ENCODE measurements at places on chromosomes 12 and 14.

DNA sequence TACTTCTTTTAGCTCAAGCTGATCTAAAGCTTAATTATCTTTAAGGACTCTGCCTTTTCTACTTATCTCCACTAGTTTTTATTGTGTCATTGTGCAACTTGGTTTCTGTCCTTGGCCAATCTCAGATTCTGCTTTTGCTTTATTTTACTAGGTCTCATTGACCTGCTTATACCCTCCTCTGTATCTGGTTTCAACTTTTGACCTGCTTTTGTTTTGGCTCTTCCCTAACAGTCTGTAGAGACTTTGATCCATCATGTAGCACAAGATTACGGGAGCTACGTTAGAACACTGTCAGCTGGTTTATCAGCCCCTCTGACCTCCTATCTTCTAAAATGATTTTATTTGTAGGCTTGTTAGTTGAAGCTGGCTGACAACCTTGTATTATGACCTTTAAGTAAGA, 43.6 kb downstream of the ZCRB1 start:
- DNase-seq = no peak

- DNase-seq = no peak
Measured at GRCh38 chr12:130665753-130666152, 50.3 kb downstream of the RIMBP2 start.

DNA sequence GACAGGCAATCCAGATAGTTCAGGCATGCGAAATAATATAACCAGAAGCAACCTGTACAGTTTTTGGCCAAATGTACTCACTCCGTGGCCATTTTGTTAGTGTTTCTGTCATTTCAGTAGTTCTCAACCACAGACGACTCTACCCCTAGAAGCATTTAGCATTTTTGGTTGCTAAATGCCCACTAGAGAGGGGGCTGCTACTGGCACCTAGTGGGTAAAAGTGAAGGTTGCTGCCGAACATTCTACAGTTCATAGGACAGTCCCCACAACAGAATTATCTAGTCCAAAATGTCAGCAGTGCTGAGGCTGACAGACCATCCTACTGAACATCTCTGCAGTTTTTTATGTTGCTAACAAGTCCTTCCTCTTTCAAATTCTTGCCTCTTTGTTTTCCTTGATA, 107.4 kb downstream of the TSHR start:
- DNase-seq = no peak

- DNase-seq = no peak
Measured at GRCh38 chr14:66140213-66140918, 345.8 kb upstream of the CCDC196 start.

DNA sequence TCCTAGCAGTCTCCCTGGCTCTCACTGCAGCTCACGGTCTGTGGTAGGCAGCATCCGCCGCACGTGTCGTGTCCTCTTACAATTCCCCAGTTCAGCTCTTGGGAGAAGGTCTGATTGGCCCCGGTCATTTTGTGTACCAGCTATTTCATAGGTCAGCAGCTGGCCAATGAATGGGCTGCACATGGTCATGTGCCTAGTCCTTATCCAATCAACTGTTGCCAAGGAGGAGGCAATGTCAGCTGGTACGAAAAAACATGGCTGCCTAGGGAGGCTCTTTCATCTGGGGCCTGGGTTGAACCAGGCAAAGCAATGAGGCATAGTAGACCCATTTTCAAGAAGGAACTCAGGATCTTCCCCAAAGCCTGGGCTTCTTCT, 46.1 kb downstream of the RNFT2 start:
- DNase-seq = no peak

DNA sequence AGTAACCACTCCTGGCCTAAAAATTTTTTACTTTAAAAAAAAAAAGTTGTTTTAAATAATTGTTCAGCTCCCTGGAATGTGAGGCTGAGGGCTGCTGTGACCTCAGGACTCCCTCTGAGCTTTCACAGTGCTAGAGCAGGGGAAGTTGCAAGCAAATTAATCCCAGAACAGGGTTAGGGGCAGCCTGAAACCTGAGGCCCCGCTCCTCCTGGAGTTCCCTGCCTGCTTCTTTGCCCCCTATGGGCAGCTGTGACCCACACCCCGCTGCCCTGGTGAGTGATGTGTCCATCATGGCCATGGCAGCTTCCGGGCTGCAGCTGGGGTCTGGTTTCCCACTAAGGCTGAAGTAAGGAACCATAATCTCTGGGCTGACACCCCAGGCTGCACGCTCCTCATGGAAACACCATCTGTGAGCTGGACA, 9.5 kb downstream of the RITA1 start:
- DNase-seq = no peak

- DNase-seq = no peak
Measured at GRCh38 chr12:57063991-57064685, 14.2 kb upstream of the MYO1A start.

GRCh38 chr12:39427360-39427808, 15.5 kb downstream of the KIF21A start:
- DNase-seq = no peak

DNA sequence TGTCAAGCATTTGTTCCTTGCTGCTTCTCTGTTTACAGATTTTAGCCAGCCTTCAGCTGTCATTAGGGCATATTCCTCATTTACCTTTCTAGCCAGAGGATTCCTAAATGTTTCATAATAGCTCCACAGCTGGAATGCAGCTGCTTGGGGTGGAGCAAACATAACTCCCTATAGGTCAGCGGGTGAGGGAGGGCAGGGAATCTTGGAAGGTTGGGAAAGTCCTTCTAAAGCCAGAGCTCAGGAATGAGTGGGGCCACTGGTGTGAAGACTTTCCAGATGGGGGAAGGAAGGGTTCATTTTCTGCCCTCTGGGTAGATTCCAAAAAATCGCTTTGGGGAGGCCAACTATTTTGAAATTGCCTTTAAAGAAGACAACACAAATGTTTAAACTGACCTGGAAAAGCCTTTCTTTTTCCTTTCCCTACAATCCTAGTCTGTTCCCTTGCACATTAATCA, 16.3 kb upstream of the IRF2BPL start:
- DNase-seq = no peak

DNA sequence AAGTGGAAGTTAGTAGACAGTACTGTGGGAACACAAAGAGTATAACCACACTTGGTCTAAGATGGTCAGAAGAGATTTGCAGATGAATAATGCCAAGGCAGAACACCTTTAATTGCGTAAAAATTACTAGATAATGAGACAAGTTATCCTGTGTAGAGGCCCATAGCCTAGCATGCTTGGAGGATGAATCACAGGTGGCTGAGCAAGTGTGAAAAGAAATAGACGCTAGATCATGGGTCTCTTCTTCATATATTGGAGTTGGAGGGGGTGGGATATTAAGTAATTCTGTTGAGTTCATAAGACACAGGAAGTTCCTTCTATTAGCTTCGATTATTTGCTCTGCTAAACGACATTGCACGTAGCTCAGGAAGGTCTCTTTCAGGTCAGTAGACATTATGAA, 454.3 kb upstream of the LMO3 start:
- no peak for DNase-seq

DNA sequence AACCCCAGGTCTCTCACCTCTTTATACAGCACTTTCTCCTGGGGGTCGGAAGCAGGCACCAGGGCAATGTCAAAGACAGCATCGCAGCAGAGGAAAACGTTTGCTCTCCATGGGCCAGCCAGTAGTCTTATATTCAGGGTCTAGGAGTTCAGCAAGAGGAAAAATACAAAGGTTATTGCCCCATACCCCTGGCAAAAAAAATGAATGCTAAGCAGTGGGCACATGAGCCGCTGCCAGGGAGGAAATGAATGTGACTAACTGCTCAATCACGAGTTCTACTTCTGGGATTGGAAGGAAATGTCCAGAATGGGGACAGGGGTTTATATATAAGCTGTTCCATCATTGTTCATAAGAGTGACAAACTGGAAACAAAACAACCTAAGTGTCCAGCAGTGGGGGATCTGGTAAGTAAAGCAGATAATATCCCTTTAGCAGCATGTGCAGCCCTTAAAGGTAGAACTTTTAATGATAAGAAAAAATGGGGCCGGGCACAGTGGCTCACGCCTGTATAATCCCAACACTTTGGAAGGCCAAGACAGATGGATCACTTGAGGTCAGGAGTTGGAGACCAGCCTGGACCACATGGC, 53.8 kb downstream of the PHETA1 start:
- no peak for DNase-seq

DNA sequence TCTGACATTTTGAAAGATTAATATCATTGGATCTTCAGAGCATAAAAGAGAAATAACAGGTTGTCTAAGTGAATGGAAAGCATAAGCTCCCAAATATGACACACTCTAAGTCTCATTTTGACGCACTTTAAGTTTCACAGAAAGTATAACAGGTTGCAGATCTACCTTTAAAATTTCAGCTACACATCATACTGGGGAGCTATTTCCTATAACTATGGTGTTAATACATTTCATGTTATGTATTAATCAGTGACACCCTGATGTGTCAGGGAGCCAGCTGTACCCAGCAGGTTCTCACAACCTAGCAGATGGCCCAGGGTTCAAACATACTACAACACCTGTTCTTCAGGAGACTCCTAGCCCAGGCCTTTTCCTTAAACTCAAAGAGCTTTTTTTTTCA, 31.1 kb upstream of the TMX1 start:
- peak; percentile 35 for DNase-seq

GRCh38 chr12:117582135-117582784, 220.8 kb upstream of the NOS1 start:
- DNase-seq = no peak

DNA sequence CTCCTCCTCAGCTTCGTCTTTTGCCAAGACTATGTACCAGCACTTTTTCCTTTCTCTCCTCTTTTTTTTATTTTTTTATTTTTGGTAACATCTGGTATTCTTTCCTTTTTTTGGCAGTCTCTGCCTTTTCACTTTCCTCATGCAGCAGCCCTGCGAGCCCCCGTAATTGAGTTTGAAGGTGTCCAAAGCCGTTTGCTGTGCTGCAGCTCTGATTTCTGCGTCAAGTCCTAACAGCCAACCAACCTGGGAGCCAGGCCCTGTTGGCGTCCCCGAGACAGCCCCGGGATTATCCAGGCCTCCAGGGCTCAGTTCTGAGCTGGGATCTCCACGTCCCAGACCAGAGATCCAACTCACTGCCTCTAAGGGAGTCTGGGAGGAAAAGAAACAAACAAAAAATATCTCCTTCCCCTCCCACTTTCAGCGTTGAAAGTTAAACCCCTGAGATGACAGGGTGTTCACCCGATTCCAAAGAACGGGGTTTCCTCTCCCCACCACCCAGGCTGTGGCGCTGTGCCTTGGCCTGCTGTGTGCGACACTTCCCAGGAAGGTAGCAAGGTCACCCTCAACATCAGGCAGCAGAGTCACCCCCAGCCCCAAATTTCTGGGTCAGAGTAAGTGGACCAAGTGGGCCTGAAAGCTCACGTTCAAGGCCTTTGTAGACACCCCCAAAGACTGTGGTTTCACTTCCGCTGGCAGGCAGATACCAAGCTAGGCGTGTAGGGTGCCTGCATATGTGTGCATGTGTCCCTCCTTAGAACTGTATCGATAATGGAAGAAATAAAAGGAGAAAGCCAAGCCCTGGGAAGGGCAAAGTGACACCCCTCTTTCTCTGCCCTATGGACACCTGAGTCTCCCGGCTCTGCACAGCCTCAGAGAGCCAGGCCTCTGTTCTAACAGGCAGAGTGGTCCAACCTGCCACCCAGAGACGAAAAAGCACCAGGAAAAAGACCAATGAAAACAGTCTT, 11.1 kb downstream of the BCL11B start:
- DNase-seq = no peak

GRCh38 chr12:16789204-16789790, 183.3 kb upstream of the LMO3 start:
- no peak for DNase-seq

DNA sequence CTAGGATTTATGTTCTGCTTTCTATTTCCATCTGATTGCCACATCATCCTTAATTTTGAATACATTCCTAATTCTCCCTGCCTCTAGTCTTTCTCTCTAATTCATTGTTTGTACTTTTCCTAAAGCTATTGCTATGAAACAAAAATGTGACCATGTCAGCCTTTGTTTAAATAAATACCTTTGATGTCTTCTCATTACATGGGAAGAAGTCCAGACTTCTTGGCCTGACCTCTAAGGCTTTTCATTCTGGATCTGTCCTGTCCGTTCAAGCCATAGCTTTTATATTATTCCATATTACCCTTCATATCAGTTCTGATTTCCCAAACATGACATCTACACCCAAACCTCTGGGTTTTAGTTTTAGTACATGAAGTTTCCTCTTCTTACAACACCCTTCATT, 91.4 kb downstream of the CDK17 start:
- DNase-seq = no peak

GRCh38 chr14:20494935-20495766, 10.2 kb upstream of the RNASE10 start:
- DNase-seq = no peak

GRCh38 chr14:60722357-60723115, 1.6 kb downstream of the SIX4 start:
- peak; percentile 56 for DNase-seq

DNA sequence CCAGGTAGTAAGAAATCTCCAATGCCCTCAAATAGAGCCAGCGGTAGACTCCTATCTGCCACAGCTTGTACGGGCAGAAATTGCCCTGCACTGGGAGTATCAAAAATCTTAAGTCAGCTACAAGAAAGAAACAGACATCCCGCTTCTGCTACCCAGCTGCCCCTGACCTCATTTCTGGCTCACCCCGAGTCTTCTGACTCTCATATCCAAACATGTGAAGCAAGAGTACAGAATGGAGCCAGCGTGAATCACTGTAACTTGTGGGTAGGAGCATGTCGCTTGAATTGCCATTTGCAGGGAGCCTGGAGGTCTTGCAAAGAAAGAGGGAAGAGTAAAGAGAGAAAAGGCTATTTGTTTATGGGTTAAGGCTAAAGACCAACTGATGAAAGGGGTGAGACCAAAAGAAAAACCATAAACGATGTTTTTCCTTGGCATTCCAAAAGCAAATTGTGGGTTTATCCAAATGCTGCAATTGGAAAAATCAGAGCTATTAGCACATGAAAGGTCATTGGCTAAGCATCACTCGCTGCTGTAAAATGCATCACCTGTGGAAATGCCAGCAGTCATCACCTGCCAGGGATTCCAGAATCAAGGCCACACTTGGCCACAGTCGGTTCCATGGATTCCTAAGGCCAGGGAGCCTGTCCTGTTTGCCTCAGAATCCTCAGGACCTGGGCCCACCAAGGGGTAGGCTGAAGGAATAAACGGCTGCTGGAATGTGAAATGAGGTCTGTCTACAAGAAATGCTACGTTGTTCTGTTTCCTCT, 86.6 kb downstream of the FOXN3 start:
- DNase-seq = no peak

GRCh38 chr14:50335389-50335788, 23.3 kb downstream of the DMAC2L start:
- DNase-seq = peak; percentile 75

DNA sequence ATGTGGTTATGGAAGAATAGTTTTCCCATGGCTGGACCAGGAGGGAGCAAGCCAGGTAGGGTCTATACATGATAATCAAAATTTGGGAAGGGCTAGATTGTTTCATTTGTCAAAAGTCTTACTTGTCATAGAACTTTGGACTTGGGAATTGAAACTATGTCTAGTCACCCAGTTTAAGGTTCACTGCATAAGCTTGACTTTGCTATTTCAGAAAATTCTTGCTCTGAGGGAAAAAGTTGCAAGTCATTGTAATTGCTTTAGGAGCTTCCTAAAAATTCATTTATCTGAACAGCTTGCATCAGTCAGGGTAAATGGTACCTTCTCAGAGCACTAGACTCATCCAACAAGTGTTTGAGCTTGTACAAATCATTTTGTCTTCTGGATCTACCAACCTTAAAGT, 1194.7 kb downstream of the GALC start:
- DNase-seq = no peak

GRCh38 chr14:56860441-56860840, 50.2 kb upstream of the OTX2 start:
- no peak for DNase-seq

- DNase-seq = no peak
Measured at GRCh38 chr14:61636779-61637178, 58.5 kb upstream of the HIF1A start.

- no peak for DNase-seq
Measured at GRCh38 chr14:89298056-89298834, 118.8 kb downstream of the FOXN3 start.

All from NCI-H1092 (cell line).